ENCODE measurements at places on chromosomes 6 and 20.

DNA sequence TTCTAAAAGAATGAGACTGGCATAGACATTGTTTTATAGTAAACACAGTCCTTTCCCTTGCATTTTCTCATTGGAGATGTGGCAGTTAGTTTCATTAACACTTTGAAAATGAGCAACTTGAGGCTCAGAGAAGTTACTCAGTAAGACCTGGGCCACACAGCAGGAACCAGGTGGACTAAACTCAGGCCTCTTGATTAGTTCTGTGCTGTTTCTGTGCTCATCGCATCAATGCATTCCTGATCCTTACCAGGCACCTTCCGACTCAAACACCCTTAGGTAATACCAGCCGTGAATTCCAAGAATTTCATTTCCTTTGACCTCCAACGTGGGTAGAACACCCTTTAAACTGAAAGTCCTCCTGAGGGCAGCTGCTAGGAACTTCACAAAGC is 362.8 kb downstream of the ESR1 start:
- no peak for DNase-seq

GRCh38 chr6:52361414-52361944 is 472 bp upstream of the PAQR8 start:
- DNase-seq: no peak

- no peak for DNase-seq
Observed at GRCh38 chr6:77740380-77740779, 87.5 kb downstream of the MEI4 start.

GRCh38 chr20:3092611-3093379 is 8.3 kb upstream of the AVP start:
- DNase-seq: no peak

DNA sequence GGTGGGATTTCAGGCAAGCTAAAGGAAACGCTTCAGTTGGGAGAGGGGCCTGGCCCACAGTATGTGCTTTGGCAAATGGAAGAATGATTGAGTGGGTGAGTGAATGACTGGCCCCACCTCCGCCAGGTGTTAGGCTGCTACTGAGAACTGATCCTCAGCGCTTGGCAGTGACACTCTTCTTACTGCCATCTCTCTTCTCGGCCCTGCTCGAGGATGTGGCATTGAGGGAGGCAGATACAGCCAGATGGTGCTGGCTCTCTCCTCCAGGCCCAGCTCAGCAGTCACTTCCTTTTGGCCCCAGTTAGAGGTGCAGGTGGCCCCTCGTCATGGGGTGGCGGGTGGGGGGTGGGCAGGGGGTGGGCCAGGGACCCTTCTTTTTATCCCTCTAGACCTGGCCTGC is 38.9 kb upstream of the KCNK5 start:
- DNase-seq: no peak

- DNase-seq: no peak
Observed at GRCh38 chr6:3695065-3695817, 56.3 kb downstream of the PXDC1 start.

- no peak for DNase-seq
Observed at GRCh38 chr6:40937491-40937890, 101.5 kb downstream of the UNC5CL start.

- no peak for DNase-seq
Observed at GRCh38 chr6:35620706-35621105, 68.0 kb downstream of the FKBP5 start.

DNA sequence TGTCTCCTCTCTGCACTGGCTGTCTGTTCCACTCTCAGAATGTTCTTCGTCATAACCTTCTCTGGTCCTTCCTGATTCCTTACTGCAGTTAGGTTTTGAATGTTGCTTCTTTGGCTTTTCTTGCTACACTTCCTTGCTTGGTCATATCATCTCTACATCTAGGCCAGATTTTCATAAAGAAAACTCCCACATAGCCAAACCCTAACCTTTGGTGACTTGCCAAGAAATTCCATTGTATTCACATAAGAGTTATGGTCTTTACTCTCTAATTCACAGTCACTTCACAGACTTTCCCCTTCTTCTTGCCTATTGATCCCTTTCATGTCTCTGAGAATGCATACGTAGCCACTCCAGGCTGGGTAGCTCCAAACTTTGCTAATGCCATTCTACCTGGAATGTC is 41.9 kb upstream of the SIM1 start:
- no peak for DNase-seq

Measured in SW 1271 (cell line).